ENCODE measurements at places on chromosomes 2 and 18. TPM values are rescaled to one million over a fixed set of nuclear protein-coding genes. Genes with fewer than 3 reads are reported as not detected.

DNA sequence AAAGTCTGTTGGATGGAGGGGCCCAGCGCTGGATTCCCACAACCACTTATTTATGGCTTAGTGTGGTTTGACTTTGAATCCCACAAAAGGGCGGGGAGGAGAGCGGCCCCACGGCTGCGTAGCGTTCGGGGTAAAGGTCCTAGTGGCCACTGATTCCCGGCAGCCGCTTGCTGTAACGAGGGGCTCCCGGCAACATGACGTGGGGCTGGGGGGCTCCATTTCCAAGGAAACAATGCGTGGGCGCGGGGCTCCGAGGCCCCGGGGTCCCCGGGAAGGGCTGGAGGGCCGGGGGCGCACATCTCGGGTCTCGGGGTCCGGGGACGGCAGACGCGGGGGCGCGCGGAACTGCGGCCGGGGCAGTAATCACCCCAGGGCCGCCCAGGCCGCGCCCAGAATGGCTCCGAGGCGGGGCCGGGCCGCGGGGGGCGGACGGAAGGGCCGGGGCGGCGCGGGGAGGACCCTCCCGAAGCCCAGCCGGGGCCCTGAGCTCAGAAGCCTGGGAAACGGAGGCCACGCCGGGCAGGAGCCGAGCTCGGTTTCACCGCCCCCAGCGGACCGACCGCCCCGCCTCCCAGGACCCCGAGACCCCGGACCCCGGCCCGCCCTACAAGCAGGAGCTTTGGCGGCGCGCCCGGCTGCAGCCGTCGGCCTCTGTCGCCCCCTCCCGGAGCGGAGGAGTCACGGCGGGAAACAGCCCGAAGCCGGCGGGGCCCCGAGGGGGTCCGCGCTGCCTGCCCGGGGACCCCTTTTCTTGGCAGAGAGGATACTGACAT, 11.9 kb upstream of the MLPH start:
- DNase-seq = peak; percentile 52

GRCh38 chr18:42475157-42475556, 520.1 kb downstream of the PIK3C3 start:
- no peak for DNase-seq

GRCh38 chr2:16270441-16270840, 330.1 kb downstream of the MYCN start:
- DNase-seq = no peak

- DNase-seq = no peak
Measured at GRCh38 chr2:75047992-75048625, 89.7 kb downstream of the POLE4 start.

DNA sequence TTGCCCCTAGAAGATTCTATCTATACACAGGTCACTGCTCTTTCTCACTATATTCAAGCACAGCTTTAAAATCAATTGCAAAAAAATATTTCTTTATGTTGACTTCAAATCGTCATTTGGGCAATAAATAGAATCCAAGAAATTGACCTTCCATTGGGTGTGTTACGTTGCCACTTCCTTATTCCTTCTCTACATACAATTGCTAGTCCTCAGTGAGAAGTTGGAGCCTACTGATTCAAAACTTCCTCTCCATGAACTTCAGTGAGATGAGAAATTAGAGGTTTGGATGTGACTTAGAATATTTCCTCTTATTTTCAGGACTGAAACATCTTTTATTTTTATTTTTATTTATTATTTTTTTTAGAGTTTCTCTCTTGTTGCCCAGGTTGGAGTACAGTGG, 40.3 kb downstream of the PMAIP1 start:
- DNase-seq = no peak

DNA sequence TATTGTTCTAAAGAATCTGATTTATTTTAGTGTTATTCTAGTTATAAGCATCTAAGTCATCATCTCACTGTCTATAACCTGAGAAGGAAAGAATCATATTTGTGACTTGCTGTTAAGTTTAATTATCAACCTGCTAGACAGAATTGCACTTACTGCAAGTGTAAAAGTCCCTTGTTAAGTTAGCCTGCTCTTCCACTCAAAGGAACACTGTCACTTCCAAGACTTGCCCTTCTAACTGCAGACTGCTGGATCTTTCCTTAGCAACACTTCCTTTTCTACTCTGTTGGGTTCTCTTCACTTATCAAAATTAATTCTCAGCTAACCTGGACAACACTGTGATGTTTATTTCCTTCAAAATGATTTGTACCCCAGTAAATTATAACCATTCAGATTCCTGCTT, 323.2 kb upstream of the TFPI start:
- DNase-seq = no peak

- no peak for DNase-seq
Measured at GRCh38 chr2:195590199-195590860, 66.7 kb upstream of the SLC39A10 start.

DNA sequence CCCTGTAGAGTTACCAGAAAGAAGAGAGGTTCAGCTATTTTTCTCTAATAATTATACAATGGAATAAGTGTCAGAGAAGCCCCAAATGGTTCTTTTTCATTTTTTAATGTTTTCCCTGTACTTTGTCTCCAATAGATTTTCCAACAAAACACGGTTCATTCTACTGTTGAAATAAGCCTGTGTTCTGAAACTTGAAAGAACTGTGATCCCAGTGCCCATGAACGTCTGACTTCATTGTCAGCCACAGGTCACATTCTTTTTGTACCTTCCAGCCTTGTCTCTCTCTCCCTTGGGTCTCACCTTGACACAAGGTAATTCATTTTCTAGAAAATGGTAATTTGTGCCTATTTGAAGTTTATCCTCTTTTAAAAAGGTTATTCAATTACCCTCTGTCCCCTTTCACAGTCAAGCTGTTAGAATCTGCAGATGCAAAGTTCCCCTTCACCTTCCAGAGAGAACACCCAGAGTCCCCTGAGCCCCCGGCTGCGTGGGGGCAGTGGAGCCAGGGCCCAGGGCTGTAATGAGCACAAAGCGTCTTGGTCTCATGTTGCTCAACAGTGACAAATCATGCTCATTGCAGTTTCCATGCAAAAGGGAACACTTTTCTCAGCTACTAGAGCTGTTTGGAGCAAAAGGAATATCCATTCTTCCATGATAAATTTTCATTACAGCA, 115.2 kb downstream of the SPHKAP start:
- no peak for DNase-seq

GRCh38 chr18:67513280-67513679, 3.2 kb downstream of the DSEL start:
- DNase-seq = no peak

The CYS1 gene
- total RNA-seq = 3.2 TPM
